GM12892 (cell line): ENCODE measurements at places on chromosomes 5 and 9.

DNA sequence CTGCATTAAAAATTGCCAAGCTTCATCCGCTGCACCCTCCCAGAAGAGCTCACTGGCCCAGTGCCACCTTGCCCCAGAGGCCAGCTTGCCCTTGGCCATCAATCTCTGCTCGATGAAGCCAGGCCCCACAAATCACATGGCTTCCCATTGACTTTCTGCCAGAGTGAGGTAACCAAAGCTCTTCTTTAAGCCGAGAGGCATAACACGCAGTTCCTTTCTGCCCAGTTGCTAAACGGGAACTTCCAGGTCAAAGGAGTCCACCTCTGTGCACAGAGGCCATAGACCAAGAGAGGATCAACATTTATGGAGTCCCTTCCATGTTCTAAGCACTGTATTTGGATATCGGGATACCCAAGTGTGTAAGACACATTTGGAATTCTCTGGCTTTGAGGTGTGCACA is 208.8 kb downstream of the KIF4B start:
- no peak for DNase-seq

DNA sequence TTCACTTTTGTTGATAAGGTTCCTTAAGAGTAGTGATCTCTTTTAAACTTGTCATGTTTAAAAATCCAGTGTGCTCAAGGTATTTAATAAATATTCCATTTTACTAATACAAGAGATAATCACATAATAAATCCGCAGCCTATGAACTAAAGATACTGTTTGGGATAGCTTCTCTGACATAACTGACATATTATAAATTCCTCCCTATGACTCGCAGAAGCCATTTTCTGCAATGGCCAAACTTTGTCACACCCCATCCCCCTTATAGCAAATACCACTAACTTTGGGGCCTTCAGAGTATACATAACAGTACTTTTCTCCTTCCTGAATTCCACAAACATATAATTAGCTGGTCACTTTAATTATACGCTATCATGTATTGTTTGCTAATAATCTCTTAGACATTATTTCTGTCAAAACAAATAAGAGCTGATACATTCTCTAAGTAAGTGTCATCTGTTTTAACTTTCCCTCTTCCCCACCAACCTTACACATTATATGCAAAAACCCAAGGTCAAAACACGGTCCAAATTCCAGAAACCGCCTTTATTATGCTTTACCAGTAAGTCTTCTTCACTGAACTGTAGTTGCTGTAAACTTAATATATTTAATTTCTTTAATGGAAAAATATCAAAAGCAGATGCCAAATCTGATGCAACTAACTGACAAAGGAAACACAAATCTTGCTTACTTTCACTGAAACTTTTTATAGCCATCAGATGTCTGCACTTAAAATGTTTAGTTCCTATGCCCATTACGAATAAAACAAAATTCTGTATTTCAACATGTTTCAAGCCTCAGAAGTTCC is 971 bp downstream of the TMEM267 start:
- DNase-seq: no peak

DNA sequence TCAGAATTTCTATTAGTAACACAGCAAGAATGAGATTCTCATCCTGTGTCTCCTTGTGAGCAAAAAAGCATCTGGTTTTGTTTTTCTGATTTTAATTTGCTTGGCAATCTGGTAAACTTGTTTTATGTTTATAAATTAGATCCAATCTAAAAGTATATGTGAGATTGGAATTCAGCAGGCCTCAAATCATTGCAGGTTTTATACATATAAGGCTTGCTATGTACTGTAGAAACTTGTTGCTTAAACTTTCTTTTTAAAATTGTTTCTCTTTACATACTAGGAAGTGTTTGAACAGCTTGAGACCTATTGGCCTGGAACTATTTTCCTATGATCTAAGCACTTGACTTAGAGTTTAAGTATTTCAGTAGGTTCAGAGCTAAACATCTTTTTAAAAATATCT is 1037.8 kb downstream of the NR2F1-AS1 start:
- DNase-seq: no peak

- no peak for DNase-seq
These were observed 326.1 kb downstream of the EDIL3 start for GRCh38 chr5:84058561-84058960.

GRCh38 chr9:2817999-2818803 is 25.7 kb downstream of the PUM3 start:
- no peak for DNase-seq

DNA sequence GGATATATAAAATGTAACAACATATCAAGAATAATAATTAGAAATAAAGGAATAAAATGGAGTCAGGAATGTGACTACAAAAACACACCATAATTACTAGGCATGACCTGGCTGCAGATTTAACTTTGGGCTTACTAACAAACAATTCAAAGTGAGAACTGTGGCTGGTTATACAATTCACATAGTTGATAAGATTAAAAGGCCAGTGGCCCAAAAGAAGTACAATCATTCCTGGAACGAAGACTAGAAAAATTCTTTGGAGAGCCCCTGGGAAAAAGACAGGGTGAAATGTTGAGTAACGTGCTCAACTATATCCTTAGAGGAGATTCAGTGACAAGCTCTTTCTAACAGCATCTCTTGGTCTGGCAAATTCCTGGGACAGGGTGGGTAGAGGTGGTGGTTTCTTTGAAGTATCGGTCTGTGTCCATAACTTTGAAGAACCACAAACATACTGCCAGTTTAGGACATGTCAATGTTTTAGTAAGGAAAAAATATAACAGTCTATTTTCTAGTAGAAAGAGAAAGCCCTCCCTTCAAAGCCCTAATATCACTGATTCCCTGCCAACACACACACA is 75.0 kb upstream of the IL6ST start:
- no peak for DNase-seq

- DNase-seq: no peak
These were observed 272.2 kb downstream of the KIF4B start for GRCh38 chr5:155285706-155286105.

DNA sequence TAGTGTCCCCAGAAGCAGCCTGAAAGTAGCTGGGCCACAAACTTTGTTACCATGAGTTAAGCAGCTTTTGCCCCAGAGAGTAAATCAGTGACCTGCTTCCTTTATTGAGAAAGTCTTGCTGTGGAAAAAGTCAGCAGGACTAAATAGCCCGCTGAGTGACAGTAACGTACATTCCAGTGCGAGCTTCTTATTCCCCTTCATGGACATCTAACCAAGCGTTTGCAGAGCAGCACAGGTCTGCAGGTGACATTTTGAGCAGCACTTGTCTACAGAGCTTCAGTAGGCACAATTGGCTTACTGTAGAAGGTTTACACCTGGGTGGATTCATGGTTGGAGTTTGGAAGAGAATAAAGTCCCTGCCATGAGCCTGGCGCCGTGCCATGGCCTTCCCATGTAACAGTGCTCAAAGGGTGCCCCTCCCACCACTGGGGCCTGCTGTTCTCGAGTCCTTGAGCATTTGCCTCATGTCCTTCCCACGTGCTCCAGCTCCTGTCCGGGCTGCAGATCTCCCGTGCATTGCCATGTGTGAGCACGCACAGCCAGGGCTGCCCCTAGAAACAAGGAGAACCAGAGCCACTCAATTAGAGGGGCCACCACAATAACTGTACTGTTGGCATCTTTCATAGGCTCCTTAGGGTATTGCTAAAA is 41.3 kb upstream of the GRHPR start:
- no peak for DNase-seq

DNA sequence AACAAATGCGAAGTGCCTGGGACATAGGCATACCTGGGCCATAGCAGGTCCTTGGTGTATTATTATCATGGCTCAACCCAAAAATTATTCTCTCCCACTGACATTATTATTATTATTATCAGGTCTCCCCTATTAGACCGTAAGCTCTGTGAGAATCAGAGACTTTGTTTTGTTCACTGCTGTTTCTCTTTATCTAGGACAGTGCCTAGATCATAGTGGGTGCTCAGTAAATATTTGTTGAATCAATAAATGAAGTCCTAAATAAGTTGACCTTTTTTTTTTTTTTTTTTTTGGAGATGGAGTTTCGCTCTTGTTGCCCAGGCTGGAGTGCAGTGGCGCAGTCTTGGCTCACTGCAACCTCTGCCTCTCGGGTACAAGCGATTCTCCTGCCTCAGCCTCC is 4.9 kb upstream of the TMEFF1 start:
- DNase-seq: no peak

- DNase-seq: no peak
These were observed 54.5 kb downstream of the OXCT1 start for GRCh38 chr5:41815663-41816229.

GRCh38 chr9:85742597-85742936 is 813 bp upstream of the AGTPBP1 start:
- no peak for DNase-seq

- no peak for DNase-seq
These were observed 424.0 kb upstream of the BRINP1 start for GRCh38 chr9:119793218-119793617.

- no peak for DNase-seq
These were observed 95.1 kb downstream of the DAPK1 start for GRCh38 chr9:87592554-87593358.

DNA sequence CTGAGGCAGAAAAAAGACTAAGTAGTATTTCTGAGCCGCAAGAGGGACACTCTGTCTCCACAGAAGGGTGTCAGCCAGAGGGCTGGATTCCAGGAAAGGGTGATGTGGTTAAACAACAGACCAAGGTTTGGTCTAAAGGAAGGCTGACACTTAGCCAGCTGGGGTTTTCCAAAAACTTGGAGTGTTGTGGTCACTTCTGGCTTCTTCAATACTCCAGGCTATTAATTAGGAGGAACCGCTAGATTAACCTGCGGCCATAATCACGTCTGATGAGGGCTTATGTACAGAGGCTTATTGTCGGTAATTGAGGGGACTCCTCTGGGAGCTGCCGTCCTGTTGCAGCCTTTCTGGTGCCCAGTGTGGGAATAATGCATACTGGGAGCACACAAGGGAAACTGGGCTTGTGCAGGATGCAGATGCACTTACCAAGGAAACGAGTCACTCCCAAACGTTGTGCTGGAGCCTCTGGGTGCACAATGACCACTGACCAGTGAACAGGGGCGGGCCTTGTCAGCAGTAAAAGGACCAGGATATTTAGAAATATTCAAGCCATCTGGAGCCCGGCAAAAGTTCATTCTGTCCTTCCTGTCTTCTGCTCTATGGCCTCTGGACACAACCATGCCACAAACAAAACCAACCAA is 70.2 kb upstream of the TUT7 start:
- no peak for DNase-seq

GRCh38 chr9:106502930-106503329 is 360.0 kb upstream of the ZNF462 start:
- no peak for DNase-seq

DNA sequence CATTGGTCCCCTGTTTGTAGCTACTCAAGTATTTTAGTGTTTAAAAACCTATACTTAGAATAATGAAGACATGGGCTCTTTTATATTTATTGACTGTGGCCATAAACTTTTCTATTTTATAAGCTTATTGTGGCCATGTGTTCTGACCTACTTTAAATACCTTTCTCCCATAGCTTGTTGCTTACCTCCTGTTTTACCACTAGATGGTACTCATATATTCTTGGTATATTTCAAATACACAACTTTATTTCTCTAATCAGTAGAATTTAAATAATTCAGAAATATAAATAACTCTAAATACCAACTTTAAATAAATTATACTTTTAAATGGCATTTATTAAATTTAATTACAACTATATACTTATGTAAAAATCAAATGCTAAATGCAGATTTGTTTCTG is 498.0 kb downstream of the PRDM9 start:
- DNase-seq: no peak

- no peak for DNase-seq
These were observed 300.6 kb downstream of the TMEM38B start for GRCh38 chr9:105994970-105995369.

DNA sequence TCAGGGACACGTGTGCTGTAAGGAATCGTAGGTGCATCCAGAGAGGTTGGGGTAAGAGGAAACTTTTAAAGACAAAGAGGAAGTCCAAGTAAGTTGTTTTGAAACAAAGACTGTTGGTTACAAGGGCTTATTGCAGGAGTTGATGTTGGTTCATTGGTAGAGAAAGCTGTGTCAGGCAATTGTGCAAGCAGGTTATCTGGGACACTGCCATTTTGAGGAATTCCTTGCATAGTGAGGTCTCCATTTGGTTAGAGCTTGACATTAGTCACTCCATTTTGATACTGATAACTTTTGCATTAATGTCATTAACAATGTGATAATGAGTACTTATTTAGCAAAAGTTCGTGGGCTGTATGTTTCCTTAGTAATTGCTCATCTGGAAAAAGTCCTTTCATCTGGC is 24.9 kb downstream of the CNOT6 start:
- DNase-seq: no peak

DNA sequence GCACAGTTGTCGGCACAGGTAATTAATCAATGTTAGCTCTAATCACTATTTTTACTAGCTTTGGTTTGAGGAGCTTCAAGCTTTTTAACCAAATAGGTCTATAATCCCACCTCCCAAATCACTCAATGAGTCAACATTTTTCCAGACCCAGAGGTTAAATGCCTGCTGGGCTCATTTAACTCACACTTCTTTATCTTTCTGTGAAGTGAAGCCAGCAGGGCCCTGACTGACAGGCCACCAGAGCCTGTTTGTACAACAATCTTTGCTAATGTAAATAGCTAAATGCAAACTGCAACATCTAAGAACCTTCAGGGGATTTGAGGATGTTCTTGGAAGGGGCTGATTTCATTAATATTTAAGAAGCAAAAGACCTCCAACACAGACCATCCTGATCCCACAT is 98.4 kb upstream of the NREP start:
- DNase-seq: no peak

DNA sequence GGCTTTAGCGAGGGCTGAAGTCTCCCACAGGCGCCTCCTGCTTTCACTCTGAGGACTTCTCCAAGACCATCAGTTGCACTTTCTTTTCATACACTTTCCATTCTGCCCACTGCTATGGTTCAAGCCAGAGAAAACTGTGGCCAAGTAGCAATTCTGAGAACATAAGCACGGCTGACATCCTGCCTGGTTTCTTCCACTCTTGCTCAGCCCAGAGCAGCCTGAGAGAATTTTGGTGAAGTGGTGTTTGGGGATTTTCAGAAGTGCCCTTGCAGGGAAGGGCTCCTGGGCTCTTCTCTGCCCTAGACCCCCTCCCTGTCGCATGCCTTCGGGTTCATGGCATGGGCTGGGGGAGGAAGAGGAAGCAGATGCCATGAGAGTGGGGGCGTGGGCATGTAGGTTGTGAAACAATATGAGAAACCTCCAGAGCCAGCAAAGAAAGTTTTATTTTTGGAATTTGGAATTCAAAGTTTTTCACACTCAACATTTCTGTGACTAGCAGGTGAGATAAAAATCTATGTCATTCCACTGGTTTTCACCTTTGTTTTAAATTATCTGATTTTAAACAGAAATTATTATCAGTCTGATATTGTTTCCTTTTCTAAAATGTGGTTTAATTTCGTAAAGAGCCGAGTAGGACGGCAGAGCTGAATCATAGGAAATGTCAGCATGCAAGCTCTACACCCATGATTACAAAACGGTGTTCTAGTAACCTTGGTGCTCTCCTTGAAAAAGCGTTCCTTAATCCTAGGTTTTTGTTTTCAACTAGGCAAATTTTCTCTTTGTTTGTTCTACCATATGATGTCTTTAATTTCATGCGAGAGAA is 27.8 kb upstream of the TNFSF8 start:
- no peak for DNase-seq

GRCh38 chr5:141879426-141879759 is 1.2 kb upstream of the PCDH1 start:
- DNase-seq: no peak

- DNase-seq: no peak
These were observed 198.9 kb downstream of the TSSK1B start for GRCh38 chr5:113235884-113236283.

- DNase-seq: no peak
These were observed 207.9 kb downstream of the CDK5RAP2 start for GRCh38 chr9:120372040-120372439.

GRCh38 chr9:136409557-136410455 is 608 bp downstream of the ENTR1 start:
- DNase-seq: peak; percentile 54
